DMS79 (cell line): ENCODE measurements at places on chromosomes 1 and 21.

DNA sequence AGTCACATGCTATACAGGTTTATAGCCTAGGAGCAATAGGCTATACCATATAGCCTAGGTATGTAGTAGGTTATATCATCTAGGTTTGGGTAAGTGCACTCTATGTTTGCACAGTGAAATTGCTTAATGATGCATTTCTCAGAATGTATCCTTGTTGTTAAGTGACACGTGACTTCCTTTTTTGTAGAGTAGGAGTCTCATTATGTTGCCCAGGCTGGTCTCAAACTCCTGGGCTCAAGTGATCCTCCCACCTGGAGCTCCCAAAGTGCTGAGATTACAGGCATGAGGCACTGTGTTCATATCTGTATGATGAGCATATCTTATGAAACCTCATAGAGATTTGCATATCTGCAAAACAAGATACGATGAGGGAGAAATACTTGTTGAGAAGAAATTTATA is 13.8 kb upstream of the ABCB10 start:
- DNase-seq = peak; percentile 12

DNA sequence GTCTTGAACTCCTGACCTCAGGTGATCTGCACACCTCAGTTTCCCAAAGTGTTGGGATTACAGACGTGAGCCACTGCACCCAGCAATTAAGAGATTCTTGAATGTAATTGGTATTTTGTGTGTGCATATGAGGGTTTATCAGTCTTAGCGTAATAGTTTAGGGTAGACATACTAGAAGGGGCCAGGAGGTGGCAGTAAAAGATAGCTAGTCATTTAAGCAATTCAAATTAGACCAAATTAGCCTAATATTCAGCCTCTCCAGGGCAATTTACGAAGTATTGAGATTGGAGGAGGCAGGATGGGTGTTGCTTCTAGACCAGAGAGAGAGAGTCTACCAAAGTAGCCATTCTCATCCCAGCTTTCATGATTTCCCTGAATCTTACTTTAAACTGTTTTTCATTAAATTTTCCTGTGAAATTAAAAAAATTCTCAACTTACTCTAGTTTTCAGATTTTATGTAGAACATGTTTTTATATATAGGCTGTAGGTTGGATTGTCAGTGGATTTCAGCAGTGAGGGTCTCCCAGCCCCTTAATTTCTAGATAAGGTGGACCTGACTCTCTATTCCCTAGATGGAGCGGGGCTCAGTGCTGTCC is 119.7 kb downstream of the HHAT start:
- DNase-seq = peak; percentile 14

DNA sequence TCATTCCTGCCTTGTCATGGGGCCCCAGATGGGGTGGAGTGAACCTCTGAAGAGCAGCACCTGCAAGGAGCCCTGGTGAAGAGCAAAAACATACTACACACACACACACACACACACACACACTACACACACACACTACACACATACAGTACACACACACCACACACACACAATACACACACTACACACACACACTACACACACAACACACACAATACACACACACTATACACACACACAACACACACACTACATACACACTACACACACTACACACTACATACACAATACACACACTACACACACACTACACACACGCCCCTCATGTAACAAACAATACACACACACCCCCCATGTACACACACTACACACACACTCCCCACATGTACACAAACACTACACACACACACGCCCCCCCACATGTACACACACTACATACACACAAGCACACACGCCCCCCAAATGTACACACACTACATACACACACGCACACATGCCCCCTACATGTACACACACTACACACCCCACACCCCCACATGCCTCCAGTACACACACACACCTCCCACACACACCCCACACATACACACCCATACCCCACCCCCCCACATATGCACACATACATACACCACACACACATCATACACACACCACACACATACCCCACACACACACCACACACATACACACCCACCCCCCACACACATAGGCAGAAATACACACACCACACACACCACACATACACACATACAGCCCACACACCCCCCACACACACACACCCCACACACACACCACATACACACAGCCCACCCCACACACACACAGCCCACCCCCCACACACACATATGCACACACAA is 9.3 kb downstream of the SLC2A5 start:
- no peak for DNase-seq

GRCh38 chr1:9481048-9481447 is 58.2 kb upstream of the SLC25A33 start:
- DNase-seq = peak; percentile 75

- DNase-seq = no peak
Measured at GRCh38 chr1:25773441-25774125, 26.4 kb upstream of the SELENON start.

GRCh38 chr1:77370583-77371306 is 88.9 kb downstream of the AK5 start:
- no peak for DNase-seq

DNA sequence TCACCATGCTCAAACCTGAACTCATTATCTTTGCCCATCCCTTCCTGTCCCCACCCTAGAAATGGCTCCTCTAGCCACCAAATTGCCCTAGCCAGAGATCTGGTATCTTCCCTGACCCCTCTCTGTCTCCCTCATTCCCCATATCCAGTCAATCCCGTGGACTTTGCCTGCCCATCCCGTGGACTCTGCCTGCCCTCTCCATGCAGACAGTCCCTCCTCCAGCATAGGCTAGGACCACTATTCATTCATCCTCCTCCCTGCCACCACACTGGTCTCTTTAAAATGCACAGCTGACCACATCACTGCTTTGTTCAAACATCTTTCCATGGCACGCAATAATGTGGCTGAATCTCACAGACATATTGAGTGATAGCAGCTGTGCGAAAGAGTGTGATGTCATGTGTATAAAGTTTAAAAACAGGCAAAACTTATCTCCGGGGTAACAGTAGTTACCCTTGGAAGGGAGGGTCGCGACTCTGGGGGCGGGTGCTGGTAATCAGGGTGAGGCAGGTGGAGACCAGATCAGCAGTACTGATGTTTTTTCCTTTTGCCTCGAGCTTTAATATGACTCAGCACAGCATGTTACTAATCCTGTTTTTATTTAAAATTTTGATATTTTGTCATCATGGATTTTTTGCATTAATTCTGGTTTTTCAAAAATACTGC is 4.8 kb upstream of the SLC2A1 start:
- DNase-seq = no peak

GRCh38 chr1:81525085-81525484 is 275.6 kb upstream of the ADGRL2 start:
- no peak for DNase-seq

- no peak for DNase-seq
Measured at GRCh38 chr1:156577550-156577949, 2.0 kb upstream of the TTC24 start.

DNA sequence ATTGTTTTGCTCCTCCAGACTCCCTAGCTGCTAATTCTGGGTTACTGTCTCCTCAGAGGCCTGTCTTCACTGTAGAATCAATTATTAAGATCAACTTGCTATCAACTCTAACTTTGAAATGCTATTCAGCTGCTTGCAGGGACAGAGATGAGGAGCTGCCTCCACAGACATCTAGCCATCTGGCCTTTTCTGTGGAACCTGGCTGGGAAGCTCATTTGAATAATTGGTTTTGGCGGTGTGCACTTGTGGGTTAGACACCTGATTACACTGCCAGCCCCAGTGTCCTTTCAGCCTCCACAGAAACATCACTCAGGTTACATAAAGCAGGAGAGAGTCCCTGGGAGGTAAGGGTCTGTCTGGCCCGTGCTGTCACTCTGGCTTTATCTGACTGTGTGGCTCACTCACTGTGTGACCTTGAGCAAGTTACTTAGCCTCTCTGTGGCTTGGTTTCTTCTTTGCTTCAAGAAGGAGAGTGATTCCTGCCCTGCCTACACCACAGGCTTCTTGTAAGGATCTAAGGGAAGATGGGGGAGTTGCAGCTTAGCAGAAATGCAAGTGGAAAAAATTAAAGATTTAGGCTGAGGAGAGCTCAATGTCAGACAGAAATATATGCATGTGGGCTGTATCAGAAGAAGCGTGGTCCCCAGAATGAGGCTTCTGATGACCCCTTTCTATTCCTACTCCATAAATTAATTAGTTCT is 131.6 kb downstream of the BEND5 start:
- DNase-seq = no peak

GRCh38 chr1:77742011-77742555 is 17.6 kb downstream of the USP33 start:
- no peak for DNase-seq

DNA sequence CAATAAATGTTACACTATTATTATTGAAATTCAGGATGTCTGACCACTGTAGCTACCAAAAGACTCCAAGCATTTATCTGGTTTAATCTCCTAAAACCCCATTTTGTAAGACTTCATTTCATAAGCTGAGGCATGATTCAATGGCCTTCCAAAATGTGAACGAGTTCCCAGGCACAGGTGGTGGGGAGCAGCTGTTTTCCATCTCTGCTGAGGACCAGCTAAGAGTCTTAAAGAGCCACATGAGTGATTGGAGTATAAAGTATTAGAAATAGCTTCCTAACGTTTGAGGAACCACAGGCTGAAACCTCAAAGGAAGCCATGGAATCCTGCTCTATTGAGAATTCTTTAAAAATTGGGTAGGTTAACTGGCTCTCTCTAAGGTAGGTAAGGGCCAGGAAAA is 44.9 kb downstream of the SEC16B start:
- DNase-seq = no peak

- DNase-seq = no peak
Measured at GRCh38 chr1:110285316-110285715, 53.9 kb upstream of the RBM15 start.

DNA sequence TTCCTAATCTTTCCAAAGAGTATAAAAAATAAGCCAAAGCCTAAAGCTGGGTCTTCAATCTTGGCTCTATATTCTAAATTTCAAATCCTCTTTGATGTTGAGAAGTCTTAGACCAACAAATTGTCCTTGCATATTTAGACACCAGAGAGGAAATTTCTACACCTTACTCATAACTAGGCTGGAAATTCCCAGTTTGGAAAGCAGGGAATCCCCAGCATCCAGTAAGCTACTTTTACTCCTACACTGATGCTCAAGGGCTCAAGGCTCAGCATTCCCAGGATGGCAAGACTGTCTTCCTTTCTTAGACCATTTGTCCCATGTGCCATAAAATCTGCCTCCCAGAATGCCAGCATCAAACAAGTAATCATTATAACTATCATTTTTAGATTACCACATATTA is 28.3 kb downstream of the PRDX6 start:
- no peak for DNase-seq

GRCh38 chr21:45959182-45959581 is 22.4 kb upstream of the COL6A1 start:
- DNase-seq = no peak

GRCh38 chr21:31265366-31266013 is 78.6 kb downstream of the TIAM1 start:
- DNase-seq = no peak

GRCh38 chr1:39048745-39049370 is 22.7 kb downstream of the NDUFS5 start:
- DNase-seq = no peak

DNA sequence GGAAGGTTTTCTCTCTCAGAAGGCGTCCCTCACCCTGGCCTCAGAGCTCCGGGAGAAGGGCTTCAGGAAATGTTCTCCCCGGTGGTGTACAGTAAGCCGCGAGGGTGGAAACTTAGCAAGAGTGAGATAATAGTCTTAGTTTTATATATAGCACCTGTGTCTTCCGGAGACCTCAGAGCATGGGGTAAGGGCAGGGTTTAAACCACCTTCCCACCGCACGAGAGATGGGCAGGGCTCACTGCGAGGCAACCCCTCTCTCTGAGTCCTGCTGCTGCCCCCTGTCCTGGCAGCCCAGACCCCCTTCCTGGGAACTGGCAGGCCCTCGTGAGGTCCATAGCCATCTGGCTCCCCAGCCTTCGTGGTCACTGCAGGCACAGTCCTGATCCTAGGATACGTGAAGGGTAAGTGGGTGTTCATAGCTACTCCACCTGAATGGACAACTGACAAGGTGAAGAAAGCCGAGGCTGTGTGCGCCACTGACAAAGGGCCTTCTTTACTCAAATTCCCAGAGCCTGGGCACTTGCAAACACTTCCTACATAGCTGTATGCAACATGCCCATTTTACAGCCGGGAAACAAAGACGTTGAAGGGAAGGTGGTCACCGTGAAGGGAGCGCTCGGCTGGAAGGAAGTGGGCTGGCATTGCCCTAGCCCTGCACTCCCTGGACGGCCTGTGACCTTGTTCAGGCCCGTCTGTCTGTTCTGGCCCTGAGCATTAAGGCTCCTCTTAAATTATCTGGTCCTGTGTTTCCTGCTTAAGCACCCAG is 26.9 kb downstream of the ITPKB start:
- DNase-seq = no peak
